ENCODE measurements at places on chromosomes 12 and 14.

DNA sequence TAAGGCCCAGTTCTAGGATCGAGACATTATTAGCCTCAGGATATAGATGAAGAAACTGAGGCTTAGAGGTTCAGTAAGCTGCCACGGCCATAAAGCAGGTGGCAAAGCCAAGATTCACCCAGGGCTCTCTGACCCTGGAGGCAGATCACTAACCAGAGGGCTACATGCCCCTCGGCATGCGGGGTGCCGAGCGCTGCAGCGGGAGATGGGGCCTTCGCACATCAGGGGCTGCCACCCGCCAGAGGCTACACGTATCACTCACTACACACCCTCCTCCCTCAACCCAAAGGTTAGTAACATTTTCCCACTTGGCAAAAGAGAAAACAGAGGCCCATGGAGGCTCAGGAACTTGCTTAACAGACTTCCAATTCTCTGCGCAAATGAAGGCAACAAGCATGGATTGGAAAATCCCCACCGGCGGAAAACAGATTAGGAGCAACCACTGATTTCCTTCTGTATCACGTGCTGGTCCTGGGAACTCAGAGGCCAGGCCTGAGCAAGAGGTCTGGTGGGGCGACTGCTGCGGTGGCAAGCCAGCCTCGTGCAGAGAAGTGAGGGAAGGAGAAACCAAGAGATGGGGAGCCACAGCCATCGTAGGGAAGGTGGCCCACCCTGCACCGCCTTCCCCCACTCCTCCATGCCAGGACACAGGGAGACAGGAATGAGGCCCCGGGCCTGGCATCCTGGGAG, 6.0 kb downstream of the CCDC85C start:
- DNase-seq: no peak

DNA sequence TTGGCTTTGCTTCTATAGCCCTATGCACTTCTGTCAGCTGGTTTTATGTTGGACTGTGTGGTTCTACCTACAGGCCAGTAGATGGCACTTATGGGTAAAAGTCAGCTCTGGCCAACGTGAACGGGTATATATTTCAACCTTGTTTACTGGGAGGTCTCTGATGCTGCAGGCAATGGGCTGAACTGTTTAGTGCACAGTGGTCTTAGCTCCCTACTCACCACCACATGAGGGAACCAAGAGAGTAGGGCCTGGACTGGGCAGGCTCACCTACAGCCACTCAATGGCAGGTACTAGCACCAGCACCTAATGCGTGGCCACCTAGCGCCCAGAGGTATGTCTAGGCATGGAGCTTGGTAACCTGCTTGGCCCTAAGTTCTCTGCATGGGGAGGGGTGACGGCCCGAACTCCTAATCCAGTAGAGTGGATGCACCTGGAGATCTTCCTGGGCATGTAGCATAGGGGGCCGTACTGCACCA, 481.8 kb downstream of the TMEM117 start:
- DNase-seq: peak; percentile 12

DNA sequence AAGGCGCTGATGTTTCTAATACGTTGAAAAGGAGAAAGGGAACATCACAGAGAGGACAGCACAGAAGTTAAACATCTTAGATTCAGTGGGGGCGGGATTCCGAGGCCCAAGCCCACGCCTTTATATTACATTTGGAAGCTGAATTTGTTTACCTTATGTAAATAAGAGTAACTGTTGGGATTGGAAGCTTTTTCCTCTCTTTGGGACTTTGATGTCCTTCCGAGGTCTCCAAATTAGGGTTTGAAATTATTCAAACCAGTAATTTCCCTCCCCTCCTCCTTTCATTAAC, 6.4 kb downstream of the FOXA1 start:
- no peak for DNase-seq

DNA sequence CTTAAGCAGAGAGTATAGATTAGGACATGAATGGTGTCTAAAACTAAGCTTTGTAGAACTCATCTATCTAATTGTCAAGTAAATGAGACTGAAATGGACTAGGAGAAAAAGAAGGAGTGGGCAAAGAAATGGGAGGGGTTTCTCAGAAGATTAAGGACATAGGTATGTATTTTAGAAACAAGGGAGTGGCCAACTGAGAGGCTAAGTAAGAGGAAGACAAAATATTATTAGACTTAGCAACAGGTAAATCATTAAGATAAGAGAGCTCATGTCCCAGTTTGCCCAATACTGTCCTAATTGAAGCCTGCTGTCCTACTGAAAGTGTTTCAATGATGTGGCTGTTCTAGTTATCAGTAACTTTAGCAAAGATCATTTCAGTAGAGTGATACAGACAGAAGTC, 171.4 kb downstream of the KITLG start:
- no peak for DNase-seq

DNA sequence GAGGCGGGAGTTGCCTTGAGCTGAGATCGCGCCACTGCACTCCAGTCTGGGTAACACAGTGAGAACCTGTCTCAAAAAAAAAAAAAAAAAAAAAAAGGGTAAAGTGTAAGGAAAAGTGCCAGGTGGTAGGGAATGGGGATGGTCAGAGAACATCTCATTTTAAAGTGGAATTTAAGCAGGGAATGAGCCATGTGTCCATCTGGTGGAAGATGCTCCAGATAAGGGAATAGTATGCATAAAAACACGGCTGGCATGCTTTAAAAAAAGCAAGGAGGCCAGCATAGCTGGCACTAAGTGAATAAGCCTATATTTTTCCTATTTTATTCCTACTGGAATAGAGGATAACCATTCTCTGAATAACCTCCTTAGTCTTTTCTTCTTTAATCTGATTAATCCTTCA, 33.7 kb downstream of the FAM186A start:
- no peak for DNase-seq

DNA sequence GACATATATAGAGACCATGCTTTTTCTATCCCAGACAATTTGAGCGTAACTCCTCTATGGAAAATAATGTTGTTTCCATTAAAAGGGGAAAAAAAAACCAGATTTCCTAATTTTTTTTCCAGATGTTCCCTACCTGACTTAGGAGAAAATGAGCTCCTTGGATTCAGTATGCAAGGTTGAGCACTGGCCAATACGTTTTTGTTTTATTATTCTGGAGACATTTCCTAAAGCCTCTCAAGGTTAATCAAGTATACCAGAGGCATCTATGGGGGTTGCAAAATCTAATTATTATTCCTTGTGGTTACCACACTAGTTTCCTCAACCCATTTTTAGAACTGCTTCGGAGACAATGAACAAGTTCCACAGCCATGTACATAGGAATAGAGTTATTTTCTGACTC, 291.3 kb downstream of the SLC16A7 start:
- no peak for DNase-seq

DNA sequence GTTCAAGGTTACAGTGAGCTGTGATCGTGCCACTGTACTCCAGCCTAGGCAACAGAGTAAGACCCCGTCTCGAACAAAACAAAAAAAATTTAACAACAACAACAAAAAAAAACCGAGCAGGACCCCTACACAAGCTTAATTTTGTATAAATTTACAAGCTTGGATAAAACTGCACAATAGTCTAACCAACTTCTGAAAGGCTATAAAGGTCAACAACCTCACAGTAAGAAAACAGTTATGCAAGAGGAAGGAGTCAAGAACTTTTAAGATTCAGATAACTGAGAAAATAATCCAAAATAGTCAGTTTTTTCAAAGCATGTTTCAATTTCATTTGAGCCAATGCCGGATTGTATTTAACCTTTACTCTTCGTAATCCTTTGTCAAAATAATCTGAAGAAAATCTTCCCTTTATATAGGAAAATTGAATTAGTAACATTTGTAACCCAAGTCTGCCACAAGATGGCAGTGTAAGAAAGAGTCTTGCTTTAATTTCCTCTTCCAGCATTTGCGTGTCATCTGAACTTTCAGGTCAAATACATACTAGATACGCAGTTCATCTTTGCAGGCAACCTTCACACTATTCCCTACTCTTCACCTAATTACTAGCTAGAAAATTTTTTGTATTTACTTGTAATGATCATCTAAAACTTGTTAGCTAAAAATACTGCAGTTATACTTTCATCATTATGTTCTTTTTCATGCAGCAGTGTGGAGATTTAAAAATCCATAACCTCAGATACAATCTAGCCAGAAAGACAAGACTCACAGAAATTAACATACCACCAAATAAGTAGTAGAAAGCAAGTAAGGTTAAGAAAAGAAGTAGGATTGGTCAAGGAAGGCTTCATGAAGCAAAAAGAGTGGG, 5.8 kb downstream of the CCNB1IP1 start:
- DNase-seq: peak; percentile 65

DNA sequence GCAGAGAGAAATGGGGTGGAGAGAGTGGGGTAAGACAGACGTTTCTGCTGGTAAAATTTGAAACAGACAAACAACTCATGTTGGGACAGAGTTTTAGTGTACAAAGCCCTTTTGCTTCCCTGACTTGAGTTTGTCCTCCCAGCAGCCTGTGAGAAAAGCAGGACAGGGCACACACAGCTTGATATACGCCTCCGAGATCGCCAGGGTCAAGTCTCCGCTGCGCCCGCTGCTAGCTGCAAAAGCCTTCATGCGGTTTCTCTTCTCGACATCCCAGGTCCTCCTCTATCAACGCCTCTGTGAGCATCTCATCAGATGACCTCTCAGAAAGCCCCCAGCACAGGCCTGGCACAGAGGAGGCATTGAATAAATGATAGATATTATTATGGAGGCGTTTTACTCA, 9.4 kb upstream of the BCL11B start:
- no peak for DNase-seq

DNA sequence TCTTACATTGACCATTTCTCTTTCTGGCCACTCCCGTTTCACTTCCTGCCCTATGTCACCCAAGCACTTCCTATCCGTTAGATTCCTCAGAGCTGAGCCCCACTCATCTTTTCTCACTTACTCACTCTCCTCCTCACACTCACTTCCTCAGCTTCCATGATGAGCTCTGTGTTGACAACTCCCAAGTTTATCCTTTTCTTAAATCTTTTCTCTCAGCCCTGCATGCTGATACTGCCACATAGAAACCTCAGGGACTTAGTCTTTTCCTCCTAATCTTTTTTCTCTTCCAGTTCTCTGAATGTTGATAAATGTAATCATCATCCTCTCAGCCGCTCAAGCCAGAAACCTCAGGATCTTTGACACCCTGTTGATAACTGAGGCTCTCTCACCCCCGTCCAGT, 99.6 kb downstream of the ANO6 start:
- DNase-seq: no peak

GRCh38 chr12:26666286-26666685, 166.7 kb downstream of the ITPR2 start:
- DNase-seq: no peak

DNA sequence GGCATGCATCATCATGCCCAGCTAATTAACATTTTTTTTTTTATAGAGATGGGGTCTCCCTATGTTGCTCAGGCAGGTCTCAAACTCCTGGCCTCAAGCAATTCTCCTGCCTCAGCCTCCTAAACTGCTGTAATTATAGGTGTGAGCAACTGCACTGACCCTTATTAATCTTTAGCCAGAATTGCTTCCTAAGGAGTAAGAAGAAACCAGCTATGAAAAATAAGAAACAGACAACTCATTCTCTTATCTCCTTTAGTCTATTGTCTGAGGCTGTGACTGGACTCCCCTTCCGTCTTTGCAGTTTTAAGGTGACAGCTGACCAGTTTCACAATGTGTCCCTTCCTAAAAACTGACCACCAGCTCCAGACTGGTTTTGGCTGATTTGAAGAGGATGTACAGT, 52.4 kb downstream of the EMP1 start:
- DNase-seq: peak; percentile 18

DNA sequence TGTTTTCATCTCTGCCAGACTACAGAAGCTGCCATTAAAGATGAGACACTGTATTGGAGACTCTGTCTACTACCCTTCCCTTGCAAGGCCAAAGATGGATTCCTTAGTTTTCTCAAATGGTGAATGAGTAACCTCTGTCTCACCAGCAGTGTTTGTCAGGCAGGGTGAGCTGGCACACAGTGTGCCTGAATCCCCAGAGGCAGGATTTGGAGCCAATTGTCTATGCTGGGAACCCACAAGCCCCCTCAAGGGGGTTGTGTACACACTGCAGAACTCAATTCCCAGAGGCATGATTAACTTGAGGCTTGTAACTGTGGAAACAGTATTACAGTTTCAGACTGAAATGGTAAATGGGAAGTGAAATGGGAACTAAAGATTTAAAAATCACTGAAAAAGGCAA, 136.8 kb upstream of the PTPRB start:
- DNase-seq: no peak

GRCh38 chr12:125346362-125346761, 281.1 kb downstream of the AACS start:
- no peak for DNase-seq

GRCh38 chr12:97595936-97596335, 133.3 kb downstream of the RMST start:
- no peak for DNase-seq

GRCh38 chr12:121608301-121608700, 18.0 kb upstream of the ORAI1 start:
- DNase-seq: no peak

DNA sequence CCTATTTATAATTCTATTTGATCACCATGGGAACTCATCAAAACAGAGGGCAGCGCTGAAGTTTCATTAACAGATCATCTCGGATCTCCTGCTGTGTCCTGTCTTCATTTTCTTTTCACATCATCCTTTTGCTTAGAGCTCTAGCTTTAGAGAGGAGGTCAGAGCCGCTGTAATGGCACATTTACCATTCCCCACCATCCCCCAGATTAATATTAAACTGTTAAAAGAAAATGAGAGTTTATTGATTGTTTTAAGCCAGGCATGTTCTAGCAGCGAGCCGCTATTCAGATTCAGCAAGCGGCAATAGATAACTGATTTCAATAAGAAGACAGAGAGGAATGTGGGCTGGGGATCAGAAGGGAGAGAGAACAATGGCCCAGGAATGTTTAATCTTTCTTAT, 308.8 kb downstream of the EGLN3 start:
- DNase-seq: no peak

DNA sequence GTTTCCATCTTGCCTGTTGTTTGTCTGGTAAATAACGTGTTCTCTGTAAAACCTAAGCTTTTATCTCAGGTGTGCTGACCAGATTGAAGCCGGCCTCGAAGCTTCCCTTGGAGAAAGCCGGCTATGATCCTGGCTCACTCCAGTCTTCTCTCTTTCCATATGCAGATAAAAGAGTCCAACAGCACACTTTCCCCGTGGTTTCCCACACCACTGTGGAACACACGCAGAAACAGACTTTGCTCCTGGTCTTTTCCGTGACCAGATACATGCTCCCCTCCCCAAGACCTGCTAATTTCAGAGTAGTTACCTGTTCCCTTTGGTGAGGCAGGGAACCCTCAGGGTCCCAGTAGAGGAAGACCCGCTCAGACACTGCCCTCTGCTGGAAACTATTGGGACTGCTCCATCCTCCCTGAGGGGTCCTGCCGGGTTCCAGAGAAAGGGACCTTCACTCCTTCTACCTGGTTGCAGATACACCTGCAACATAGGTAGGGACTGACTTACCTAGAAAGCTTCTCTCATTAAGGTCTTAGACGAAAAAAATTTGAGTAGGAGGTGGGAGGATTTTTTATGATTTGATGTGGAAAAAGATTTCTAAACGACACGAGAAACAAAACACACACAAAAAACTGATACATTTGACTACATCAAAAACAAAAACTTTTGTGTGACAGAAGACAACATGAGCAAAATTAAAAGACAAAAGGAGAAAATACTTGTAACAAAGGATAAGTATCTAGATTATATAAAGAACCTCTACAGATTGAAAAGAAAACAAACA, 415.4 kb upstream of the CCDC196 start:
- DNase-seq: no peak

Data from large intestine (tissue), 12 donors.